ENCODE measurements at places on chromosomes 4 and X.

GRCh38 chrX:80317646-80318045 lies 102.6 kb upstream of the TENT5D start:
- DNase-seq, result no peak

GRCh38 chr4:155973639-155974475 lies 20.2 kb upstream of the CTSO start:
- DNase-seq, result no peak

GRCh38 chr4:12881945-12882584 lies 602.1 kb downstream of the RAB28 start:
- no peak for DNase-seq

- no peak for DNase-seq
Measured at GRCh38 chrX:109199726-109200125, 282.2 kb downstream of the GUCY2F start.

GRCh38 chr4:6172093-6172926 lies 28.0 kb downstream of the JAKMIP1 start:
- no peak for DNase-seq

GRCh38 chrX:41960142-41960541 lies 36.8 kb upstream of the CASK start:
- DNase-seq, result no peak

- DNase-seq, result no peak
Measured at GRCh38 chr4:38610966-38611431, 53.0 kb upstream of the KLF3 start.

GRCh38 chr4:149951152-149951900 lies 126.9 kb upstream of the DCLK2 start:
- no peak for DNase-seq

Data from SW 1271 (cell line).